ENCODE measurements at places on chromosomes 11 and 22.

DNA sequence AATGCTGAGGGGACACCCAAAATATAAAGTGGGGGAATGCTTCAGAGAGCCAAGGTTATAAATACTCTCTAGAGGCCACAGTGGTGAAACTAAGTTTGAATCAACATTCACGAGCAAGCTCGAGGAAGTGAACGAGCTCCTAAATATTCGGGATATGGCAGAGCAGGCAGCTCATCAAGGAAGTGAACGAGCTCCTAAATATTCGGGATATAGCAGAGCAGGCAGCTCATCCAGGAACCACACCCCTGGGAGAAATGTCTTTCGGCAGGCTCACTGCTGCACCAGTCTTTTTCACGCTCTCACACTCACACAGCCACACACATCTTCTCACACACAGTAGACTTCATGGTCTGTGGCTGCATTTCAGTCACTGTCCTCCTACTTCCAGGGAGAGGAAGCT lies 787.5 kb downstream of the OPCML start:
- no peak for DNase-seq

DNA sequence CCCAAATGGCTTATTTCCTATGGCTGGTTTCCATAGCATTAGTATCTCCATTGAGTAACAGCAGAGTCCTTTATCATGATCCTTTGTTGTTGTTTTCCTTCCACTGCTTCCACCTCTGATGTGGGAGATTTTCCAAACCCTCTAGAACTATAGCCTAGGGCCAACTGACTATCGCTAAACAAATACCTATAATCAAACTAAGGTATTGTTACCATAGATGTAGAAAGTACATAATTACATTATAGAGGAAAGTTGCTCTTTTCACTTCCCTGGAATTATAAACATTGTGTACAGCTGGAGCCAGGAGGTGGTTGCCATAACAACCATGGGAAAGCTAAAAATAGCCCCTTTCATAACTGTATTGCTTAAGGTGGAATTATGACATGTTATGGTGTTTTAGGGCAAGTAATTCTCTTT lies 47.0 kb upstream of the ALKBH3 start:
- DNase-seq: no peak

- DNase-seq: no peak
Measured at GRCh38 chr11:59289356-59290181, 69.1 kb upstream of the OR5AN1 start.

- no peak for DNase-seq
Measured at GRCh38 chr11:60459345-60459744, 3.7 kb downstream of the MS4A1 start.

- no peak for DNase-seq
Measured at GRCh38 chr11:64356498-64357411, 2.2 kb upstream of the RPS6KA4 start.

GRCh38 chr22:43917521-43917920 lies 6.1 kb upstream of the PNPLA3 start:
- no peak for DNase-seq

- DNase-seq: no peak
Measured at GRCh38 chr11:15577519-15577918, 462.8 kb downstream of the INSC start.

DNA sequence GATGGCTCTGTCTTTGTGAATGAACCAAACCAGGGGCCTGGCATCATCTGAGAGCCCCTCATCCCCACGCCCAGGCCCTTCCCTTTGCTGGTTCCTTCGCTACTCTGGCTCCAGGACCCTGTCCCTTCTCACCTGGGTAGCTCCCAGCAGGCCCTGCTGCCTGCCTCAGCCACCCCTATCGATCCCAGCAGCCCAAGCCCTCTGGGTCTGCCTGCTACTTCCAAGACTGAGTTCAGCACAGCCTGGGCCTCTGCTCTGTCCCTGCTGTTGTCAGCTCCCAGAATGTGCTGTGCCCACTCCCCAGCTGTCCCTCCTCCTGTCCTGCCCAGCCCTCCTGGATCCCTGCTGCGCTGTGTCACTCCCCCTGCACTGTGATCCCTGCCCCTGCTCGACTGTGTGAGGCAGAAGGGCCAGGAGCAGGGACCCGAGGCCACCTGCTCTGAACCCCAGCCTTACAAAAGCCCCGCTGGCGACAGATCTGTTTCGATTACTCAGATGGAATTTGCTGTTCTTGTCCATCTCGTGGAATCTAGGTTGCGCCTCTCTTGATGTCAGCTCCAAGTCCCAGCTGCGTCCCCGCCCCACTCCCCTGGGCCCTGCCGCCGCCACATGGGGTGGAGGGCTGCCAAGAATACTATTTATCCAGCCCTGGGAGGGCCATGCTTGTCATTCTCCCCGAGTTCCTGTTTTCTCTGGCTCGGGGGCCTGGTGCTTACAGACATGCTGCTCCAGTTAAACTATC lies 13.0 kb downstream of the MRPL21 start:
- DNase-seq: no peak

DNA sequence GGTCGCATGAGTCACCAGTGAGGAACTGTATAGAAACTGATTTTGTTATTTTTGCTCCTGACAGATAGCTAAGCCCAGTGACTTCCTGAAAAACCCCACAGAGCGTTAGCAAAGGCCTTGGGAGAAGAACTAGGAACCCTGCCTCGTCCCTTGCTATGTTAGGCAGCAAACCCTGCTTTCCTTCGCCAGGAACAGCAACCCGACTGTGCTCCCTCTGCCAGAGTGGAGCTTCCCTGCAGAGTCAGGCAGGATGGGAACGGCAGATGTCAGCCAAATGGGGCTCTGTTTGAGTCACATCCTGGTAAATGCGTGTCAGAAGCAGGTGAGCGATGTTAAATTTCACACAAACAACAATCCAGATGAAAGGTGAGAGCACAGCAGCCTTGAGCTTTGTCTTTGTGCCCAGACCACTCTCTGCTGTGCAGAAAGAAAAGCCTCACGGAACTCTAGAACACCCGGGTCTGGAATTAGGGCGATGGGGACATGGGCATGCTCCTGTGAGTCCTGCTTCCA lies 186.6 kb downstream of the ADAMTS15 start:
- no peak for DNase-seq
